Naive thymus-derived CD8-positive, alpha-beta T cell (primary cell): ENCODE measurements at places on chromosomes 2 and 18. TPM values are rescaled to one million over a fixed set of nuclear protein-coding genes. Genes with fewer than 3 reads are reported as not detected.

Gene MTHFD2
- 38.1 TPM for total RNA-seq

Gene ACAA2
- total RNA-seq = 27.5 TPM

Gene MC2R
- not detected for total RNA-seq

DNA sequence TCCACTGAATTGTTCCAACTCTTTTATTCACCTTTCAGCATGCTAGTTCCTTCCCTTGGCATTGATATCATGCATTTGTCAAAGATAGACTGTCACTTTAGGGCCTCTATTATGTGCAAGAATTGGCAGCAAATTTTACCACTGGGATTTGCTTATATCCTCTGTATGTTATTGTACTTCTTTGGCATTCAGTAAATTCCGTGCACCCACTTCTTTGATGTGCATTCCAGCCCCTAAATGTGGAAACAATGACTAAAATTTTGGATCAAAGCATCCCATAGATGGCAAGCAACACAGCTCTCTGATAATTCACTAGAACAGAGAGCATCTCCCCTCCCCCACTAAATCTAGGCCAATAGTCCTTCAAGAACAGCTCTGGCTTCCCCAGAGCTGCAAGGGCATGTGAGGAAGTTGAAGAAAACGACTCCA, 399.0 kb upstream of the HNRNPA3 start:
- DNase-seq = no peak

DNA sequence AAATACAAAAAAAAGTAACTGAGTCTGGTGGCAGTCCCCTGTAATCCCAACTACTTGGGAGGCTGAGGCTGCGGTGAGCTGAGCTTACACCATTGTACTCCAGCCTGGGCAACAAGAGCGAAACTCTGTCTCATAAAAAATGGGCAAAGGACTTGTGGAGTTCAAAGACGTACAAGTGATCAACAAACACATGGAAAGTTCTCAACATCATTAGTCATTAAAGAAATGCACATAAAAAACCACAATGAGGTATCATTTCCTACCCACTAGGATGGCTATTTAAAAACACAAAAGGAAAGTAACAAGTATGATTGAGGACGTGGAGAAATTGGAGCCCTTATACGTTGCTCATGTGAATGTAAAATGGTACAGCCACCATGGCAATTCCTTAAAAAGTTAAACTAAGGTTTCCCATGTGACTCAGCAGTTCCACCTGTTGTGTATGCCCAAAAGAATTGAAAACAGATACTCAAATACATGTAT, 52.3 kb downstream of the RAB10 start:
- DNase-seq = no peak

GRCh38 chr2:178718283-178718682, 88.9 kb downstream of the TTN start:
- no peak for DNase-seq

- DNase-seq = no peak
Observed at GRCh38 chr18:78857314-78858150, 122.1 kb upstream of the SALL3 start.
